ENCODE measurements at places on chromosomes 16 and 17. TPM values are rescaled to one million over a fixed set of nuclear protein-coding genes. Genes with fewer than 3 reads are reported as not detected.
A peak's percentile ranks its signal among the peaks of the same experiment; 100 is the strongest.

GRCh38 chr17:71516149-71516548 lies 604.7 kb upstream of the SOX9 start:
- DNase-seq: no peak

- DNase-seq: no peak
Measured at GRCh38 chr16:31700530-31701388, 172.8 kb upstream of the ZNF267 start.

GRCh38 chr16:73157861-73158260 lies 109.9 kb upstream of the ZFHX3 start:
- DNase-seq: no peak

DNA sequence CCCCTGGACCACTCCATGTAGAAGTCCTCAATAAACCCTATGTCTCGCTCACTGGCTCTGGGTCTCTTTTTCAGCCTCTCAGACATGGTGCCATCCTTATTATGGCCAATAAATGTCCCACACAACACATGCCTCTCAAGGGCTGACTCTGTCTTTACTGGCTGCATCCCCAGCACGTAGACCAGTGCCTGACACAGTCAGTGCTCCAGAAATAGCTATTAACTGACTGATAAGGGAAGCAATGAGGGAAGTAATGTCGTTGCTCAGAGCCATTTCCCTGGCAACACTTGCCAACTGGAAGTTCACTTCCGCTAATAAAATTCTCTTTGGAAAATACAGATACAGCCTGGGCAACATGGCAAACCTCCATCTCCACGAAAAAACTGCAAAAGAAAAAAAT lies 19.1 kb upstream of the APOH start:
- no peak for DNase-seq

DNA sequence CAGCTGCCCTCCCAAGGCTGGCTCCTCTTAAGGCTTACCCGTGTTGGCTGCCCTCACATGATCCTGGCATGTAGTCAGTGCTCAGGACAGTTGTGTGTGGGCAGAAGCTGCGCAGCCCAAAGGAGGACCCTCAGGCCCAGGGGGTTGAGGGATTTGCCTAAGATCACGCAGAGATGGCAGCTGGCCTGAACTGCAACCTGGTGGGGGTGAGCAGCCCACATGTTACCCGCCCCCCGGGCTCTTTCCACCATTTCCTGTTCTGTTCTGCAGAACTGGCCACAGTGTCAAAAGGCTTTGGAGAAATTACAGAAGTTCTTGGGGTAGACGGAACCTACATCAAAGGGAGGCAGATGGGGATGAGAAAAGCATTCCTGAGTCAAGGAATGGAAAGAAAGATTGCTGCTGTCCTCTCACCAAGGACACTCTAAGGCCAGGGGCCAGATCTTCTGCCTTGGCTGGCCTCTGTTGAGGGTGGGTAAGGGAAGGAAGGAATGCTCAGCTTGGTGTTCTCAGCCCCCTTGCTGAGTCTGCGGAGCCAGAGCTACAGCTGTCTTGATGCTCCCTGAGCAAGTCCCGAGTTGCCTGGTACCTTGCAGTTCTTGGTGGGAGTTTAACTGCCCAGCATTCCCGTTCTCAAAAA lies 53.0 kb downstream of the EPN2 start:
- no peak for DNase-seq

GRCh38 chr16:27727941-27728340 lies 178.0 kb downstream of the KATNIP start:
- DNase-seq: no peak

Gene ITGAL
- total RNA-seq: not detected

Gene CNEP1R1
- total RNA-seq: 13.6 TPM

GRCh38 chr16:78957317-78958100 lies 643.0 kb downstream of the MAF start:
- DNase-seq: no peak

Gene TP53TG3F
- total RNA-seq: not detected

Gene TEDC2
- 54.2 TPM for total RNA-seq

- no peak for DNase-seq
Measured at GRCh38 chr16:88298833-88299745, 83.7 kb upstream of the ZNF469 start.

DNA sequence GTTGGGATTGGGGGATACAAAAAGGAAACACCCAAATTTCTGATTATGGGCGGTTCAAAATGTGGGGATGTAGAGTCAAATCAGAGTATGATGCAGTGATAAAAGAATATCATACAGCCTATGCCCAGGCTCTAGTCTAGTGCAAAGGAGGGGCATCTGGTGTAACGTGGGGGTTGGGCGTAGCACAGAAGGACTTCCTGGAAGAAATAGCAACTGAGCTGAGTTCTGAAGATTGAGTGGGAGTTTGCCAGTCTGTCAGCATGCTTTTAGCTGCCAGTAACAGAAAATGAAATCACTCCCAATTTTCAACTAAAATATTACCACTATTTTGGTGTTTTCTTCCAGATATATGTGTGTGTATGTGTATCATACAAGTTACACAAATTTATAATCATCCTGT lies 196.9 kb downstream of the SPECC1 start:
- DNase-seq: no peak

DNA sequence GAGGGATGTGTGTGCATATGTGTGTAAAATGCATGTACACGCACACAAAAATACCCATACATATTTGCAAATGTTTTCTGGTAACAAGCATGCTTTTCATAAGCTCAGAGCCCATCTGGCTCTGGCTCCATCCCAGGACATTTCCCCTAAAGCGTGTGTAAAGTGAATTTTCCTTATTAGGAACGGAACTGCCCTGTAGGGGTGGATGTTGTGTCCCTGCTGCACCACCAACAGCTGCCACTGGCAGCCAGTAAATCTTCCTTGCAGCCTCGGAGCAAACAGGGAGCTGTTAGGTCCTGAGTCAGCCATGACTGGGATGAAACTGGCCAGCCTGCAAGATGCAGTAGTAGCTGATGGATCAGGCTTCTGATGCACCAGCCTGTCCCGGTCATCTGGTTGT lies 393.5 kb downstream of the UTP18 start:
- DNase-seq: no peak

Gene NPIPB9
- total RNA-seq: 0.96 TPM

DNA sequence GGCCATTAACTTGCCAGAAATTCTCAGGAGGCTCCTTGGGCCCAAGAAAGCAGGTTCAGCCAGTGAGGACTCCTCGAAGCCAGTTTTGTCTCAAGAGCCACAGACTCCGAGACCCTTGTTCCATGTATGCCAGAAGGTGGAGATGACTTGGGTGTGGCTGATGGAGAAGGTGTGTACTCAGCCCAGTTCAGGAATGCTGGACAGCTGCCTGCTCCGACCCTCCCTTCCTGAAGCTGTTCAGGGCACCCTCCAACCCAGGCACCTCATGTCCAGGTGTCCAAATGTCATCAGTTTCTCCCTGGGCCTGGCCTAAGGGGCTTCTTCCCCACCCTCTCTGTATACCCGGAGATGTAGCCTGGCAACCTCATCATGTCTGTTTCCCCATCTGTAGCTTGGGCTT lies 40.2 kb downstream of the NOG start:
- no peak for DNase-seq

- no peak for DNase-seq
Measured at GRCh38 chr17:72411124-72411563, 290.3 kb downstream of the SOX9 start.

DNA sequence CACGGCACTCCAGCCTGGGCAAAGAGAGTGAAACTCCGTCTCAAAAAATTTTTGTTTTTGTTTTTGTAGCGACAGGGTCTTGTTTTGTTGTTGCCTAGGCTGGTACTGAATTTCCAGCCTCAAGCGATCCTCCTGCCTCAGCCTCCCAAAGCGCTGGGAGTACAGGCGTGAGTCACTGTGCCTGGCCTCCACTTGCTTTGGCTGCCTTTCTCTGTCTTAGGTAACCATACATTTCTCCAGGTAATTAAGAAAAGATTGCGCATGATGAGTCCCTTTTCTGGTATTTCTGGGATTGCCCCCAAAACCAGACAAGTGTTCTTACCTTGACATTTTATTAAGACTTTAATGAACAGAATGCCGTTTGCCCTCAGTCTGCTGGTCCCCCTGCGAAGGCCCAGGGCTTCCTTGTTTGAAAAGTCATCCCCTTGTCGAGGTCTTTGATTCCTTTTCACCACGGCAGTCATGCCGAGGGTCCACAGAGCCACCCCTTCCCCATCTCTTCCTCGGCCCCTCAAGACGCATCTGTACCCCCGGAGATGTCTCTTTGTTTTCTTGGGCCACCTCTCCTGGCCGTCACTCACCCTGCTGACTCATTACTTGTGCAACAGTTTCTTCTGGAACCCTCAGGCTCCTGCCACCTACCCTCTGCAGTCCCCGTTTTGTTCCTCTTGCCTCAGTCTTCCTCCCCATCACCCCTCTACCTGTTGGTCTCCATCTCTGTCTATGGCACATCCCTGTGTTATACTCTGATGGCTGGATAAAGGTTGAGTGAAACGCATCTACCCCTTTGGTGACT lies 151.0 kb downstream of the SEC14L1 start:
- DNase-seq: no peak

- DNase-seq: no peak
Measured at GRCh38 chr17:82470065-82470464, 11.5 kb downstream of the NARF start.

DNA sequence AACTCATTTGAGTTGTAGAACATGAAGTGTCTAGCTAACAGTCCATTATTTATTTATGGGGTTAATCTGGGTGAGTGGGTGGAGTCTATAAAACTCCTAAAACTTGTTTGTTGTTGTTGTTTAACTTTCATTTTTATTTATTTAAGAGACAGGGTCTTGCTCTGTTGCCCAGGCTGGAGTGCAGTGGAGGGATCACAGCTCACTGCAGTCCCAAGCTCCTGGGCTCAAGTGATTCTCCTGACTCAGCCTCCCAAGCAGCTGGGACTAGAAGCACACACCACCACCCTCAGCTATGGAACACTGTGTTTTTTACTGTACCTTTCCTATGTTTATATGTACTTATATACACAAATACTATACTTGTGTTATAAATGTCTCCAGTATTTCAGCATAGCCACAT lies 77.8 kb upstream of the CLEC18B start:
- no peak for DNase-seq

DNA sequence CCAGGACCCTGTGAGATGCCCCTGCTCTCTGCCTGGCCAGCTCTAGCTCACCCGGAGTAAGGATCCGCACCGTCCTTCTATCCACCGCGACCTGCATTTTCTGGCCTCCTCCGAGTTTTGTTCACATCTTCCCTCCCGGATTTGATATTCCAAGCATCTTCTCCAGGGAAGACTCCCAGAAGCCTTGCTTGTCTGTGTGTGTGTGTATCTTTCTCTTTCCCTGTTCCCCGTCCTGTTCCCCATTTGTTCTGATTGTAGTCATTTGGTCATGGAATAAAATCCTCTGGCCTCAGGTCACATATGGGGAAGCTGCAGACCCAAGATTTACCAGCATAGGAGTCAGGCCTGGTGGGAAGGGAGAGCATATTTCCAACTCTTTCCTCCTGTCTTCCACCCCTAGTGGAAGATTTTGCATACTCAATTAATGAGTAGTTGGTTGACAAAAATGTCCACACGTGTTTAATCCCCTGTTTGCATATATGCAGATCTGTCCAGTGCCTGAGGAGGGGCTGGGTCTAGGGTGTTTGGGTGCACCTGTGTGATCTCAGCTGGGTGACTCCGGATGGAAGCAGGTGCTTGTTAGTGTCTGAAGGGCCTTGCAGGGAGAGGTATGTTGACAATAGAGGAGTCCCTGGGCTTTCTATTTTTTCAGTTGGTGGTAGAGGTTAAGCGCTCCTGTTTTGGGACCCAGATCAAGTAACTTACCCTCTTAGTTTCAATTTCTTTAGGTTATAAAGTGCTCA lies 1.9 kb downstream of the PRAC1 start:
- no peak for DNase-seq

DNA sequence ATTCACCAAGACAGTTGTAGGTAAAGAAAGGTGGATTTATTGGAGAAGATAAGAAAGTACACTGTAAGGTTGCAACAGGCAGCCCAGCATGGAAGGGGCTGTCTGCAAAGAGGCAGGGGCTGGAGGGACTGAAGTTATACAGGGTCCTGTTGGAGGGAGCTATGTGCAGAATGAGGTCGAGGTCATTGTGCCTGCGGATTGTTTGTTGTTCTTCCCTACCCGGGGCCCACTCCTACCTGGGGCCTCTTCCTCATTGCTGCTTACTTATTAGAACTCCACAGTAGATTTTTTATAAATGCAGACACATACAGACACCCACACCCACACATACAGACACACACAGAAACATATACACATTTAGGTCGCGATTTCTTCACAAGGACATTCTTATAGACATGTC lies 466.2 kb downstream of the MAF start:
- DNase-seq: no peak

- DNase-seq: peak; percentile 96
Measured at GRCh38 chr16:84672276-84673202, 24.2 kb downstream of the KLHL36 start.
